ENCODE measurements at places on chromosomes 11 and 22.

DNA sequence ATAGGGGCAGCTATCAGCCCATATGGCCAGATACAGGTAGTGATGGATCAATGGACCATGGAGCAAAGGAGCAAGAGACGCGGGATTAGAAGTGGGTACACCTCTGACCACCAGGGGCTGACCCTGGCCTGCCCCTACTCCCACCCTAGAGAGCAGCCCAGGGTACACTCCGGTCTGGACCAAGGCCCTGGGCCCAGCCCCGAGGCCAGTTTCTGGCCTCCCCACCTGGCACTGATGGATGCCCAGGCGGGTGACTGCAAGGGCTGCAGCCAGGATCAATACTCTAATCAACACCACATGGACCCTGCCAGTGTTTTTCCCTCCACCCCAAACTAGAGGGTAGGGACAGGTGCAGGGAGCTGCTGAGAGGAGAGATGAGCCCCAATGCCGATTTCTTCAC is 74.1 kb upstream of the NECTIN1 start:
- no peak for DNase-seq

GRCh38 chr22:42964994-42965699 is 49.8 kb downstream of the PACSIN2 start:
- no peak for DNase-seq

- DNase-seq, result no peak
Measured at GRCh38 chr11:103364687-103365086, 255.5 kb downstream of the DYNC2H1 start.

GRCh38 chr22:44453441-44454112 is 44.5 kb downstream of the RTL6 start:
- DNase-seq, result peak; percentile 58

DNA sequence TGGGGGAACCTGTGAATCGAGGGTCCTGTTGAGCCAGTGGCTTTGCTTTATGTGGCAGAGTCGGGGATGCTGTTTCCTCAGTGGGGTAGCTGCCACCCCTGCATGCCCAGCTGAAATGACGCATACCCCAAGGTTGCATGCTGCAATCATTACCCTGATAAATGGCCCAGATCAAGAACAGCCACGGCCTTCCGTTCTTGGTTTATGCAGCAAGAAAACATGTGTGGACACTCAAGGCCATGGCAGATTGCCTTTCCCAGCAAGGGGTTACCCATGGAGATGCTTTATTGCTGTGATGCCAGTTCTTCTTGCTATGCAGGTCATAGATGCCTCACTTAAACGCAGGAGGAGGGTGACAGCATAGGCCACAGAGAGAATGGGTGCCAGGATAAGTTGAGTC is 14.3 kb upstream of the SREBF2 start:
- DNase-seq, result no peak

DNA sequence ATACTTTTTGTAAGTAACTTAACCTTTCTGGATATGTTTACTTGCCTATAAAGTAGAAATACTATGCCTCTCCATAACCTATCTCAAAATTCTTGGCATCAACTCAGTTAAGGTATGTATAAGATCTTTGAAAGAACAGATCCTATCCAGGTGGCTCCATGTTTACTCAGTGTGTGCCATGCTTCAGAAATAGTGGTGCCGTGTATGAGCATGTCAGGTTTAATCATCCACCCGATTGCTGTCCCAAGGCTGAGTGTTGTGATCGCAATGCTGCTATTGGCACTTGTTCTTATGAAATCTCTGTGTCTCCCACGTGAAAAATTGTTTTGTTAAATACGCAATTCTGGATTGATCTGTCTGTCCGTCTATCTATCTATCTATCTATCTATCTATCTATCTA is 85.9 kb upstream of the SNX19 start:
- DNase-seq, result no peak

DNA sequence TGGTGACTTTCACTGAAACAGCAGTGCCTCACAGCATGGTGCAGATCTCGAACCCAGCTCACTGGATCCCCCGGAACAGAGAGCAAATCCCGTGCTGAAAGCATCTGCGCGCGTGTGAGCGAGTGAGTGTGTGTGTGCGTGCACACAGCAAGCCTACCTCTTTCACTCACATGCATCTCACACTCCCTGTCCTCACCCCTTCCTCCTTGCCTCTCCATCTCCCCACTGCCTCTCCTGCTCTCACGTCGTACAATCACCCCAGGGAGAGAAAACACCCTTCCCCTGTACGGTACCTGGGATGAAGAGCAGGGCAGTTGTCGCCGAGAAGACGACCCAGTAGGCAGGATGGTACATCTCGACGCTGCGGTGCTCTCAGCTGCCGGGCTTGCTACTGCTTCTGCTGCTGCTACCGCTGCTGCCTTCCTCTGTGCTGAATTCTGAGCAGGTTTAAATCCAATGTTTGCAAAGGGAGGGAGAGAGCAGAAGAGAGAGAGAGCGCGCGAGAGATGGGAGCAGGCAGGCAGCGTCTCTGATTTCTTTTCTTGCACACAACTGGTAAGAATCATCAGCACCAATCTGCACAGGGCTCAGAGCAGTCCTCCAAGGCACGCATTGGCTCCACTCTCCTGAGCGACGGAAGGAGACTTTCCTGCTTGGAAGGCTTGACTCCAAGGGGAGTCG is at the start of gene OPCML:
OPCML (minus strand) TSS at position 531 of the 681 bp plus-strand sequence.
- DNase-seq, result no peak

DNA sequence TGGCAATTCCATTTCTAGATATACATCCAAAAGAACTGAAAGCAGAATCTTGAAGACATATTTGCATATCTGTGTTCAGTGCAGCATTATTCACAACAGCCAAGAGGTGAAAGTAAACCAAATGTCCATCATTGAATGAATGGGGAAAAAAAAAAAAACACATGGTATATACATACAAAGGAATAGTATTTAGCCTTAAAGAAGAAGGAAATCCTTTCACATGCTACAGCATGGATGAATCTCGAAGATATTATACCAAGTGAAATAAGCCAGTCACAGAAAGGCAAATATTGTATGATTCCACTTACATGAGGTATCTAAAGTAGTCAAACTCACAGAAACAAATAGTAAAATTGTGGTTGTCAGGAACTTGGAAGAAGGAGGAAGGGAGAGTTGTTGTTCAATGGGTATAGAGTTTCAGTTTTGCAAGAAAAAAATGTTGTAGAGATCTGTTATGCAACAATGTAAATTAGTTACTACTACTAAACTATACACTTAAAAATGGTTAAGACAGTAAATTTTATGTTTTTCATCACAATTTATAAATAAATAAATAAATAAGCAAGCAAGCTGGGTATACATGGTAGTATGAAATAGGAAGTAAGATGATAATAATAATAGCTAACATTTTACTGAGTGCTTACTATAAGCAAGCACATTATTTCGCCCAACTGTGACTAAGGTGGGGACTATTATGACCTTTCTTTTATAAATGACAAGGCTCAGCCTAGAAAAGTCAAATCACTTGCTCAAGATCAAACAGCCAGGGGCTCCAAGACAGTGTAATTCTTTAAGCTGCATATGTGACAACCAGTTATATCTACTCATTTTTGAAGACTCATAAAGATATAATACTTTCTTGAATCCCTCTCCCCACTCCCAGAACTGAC is 50.0 kb downstream of the FAM168A start:
- no peak for DNase-seq

DNA sequence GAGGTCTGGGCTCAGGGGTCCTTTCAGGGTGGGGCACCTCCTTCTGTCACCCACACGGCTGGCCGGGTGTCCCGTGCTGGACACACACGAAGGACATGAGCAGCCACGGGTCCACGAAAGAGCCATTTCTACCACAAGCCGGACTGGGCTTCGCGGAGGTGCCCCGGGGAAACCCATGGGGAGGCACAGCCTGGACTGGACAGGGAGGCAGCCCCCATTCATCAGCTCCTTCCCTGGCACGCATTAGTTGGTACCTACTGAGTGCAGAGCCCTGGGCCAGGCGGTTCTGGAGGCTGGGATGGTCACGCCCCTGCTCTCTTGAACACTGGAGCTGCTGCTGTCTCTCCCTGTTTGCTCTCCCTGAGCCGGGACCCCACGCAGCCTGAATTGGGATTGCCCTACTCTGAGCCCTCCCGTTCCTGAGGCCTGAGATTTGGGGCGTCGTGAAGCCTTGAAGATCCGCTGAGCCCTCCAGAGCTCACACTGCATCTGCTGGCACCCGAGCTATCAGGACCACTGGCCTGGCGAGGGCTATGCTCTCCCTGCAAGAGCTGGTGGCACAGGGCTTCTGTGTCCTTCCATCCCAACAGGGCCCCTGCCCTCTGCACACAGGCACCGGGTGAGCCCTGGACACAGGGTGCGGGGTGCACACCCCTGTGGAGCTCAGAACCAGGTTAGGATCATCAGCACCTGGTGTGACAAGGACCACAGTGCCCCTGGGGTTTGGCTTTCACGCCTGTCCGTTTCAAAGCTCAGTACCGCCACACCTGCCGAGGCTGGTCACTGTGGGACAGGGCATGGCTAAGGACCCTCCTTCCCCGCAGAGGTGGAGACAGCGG is 84.6 kb downstream of the MYEOV start:
- no peak for DNase-seq

- no peak for DNase-seq
Measured at GRCh38 chr11:102513869-102514268, 16.7 kb downstream of the MMP7 start.

Data from coronary artery (tissue), 2 donors.